ENCODE measurements at places on chromosomes 6 and 20.

GRCh38 chr6:104860221-104860620 is 502 bp upstream of the HACE1 start:
- no peak for DNase-seq

GRCh38 chr6:21271428-21272155 is 322.0 kb upstream of the SOX4 start:
- DNase-seq = no peak

DNA sequence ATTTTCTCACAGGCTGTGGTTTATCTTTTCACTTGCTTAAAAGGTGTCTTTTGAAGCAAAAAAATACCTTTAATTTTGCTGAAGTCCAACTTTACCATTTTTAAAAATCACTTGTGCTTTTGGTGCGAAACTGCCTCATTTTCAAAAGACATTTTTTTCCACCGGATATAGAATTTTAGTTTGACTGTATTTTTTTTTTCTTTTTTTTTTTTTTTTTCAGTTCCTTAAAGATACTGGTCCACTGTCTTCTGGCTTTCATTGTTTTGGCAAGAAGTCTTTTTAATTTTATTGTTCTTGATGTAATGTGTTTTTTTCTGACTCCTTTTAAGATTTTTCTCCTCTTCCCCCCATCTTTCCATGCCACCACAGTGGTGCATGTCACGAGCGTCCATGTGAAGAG is 198.2 kb downstream of the ARID1B start:
- no peak for DNase-seq

DNA sequence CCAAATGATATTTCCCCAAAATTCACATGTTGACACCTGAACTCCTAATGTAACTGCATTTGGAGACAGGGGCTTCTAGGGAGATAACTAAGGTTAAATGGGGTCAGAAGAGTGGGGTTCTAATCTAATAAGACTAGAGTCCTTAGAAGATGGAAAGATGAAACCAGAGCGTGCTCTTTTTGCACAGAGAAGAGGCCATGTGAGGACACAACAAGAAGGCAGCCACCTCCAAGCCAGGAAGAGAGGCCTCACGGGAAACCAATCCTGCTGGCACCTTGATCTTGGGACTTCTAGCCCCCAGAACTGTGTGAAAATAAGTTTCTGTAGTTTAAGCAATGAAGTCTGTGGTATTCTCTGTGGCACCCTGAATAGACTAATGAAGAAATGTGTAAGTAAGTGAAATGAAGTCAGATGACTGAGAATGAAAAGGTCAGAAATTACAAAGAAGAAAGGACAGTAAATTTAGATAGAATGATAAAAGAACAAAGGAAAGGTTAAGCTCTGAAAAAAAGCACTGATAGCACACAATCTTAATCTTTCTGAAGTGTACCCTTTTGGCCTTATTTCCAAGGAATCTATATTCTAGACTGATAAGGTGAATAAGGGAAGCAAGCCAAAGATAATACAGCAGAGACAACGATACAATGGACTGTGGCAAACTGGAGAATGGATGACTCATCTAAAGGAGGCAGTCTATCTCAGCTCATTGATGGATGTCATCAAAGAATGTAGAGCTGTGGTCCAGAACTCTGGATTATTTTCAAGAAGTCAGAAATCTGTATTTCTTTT is 110.4 kb downstream of the MYB start:
- DNase-seq = no peak

GRCh38 chr6:163572612-163573011 is 158.1 kb downstream of the QKI start:
- DNase-seq = no peak

DNA sequence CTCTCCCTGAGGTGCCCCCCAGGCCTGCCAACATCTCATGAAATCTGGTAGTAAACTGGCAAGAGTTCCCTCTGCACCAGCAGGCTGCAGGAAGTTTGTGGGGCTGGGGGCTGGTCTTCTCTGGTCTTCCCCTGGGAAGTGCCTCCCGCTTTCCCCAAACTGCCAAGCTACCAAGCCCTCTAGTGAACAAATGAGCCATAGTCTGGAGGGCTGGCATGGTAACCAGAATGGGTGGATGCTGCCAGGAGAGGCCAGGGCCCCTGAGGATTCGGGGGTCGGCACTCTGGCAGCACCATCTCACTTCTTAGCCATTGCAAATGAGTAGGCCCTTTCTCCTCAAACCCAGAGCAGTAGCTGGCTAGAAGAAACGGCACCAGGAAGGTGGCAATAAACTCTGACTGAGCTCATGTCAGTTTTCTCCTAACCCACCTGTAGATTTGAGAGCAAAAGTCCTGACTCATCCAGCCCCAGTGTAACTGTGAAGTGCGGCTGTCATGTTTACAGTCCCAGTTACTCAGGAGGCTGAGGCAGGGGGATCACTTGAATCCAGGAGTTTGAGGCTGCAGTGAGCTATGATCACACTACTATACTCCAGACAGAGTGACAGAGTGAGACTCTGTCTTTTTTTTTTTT is 35.9 kb downstream of the ZC3H12D start:
- no peak for DNase-seq

DNA sequence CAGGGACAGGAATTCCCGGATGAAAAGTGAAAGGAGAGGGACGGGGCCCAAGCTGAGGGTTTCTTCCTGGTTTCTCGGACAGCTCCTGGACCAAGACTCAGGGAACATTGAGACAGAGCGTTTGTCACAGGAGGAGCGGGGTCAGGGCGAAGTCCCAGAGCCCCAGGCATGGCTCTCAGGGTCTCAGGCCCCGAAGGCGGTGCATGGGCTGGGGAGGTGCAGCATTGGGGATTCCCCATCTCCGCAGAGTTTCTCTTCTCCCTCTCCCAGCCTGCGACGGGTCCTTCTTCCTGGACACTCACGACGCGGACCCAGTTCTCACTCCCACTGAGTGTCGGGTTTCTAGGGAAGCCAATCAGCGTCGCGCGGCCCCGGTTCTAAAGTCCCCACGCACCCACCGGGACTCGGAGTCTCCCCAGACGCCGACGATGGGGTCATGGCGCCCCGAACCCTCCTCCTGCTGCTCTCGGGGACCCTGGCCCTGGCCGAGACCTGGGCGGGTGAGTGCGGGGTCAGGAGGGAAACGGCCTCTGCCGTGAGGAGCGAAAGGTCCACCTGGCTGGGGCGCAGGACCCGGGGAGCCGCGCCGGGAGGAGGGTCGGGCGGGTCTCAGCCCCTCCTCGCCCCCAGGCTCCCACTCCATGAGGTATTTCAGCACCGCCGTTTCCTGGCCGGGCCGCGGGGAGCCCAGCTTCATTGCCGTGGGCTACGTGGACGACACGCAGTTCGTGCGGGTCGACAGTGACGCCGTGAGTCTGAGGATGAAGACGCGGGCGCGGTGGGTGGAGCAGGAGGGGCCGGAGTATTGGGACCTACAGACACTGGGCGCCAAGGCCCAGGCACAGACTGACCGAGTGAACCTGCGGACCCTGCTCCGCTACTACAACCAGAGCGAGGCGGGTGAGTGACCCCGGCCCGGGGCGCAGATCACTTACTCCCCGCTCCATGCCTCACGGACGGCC is 54.6 kb upstream of the POLR1H start:
- no peak for DNase-seq

GRCh38 chr6:21536280-21536766 is 57.2 kb upstream of the SOX4 start:
- no peak for DNase-seq

GRCh38 chr6:43367245-43367984 is 2.0 kb downstream of the ZNF318 start:
- no peak for DNase-seq

GRCh38 chr20:24616258-24617079 is 147.0 kb downstream of the SYNDIG1 start:
- no peak for DNase-seq

- no peak for DNase-seq
These were observed 191.1 kb downstream of the SAMD5 start for GRCh38 chr6:147699637-147700036.

- DNase-seq = no peak
These were observed 159.2 kb downstream of the ANKRD60 start for GRCh38 chr20:58069207-58069606.

- DNase-seq = no peak
These were observed 221.4 kb upstream of the RREB1 start for GRCh38 chr6:6886171-6886885.

DNA sequence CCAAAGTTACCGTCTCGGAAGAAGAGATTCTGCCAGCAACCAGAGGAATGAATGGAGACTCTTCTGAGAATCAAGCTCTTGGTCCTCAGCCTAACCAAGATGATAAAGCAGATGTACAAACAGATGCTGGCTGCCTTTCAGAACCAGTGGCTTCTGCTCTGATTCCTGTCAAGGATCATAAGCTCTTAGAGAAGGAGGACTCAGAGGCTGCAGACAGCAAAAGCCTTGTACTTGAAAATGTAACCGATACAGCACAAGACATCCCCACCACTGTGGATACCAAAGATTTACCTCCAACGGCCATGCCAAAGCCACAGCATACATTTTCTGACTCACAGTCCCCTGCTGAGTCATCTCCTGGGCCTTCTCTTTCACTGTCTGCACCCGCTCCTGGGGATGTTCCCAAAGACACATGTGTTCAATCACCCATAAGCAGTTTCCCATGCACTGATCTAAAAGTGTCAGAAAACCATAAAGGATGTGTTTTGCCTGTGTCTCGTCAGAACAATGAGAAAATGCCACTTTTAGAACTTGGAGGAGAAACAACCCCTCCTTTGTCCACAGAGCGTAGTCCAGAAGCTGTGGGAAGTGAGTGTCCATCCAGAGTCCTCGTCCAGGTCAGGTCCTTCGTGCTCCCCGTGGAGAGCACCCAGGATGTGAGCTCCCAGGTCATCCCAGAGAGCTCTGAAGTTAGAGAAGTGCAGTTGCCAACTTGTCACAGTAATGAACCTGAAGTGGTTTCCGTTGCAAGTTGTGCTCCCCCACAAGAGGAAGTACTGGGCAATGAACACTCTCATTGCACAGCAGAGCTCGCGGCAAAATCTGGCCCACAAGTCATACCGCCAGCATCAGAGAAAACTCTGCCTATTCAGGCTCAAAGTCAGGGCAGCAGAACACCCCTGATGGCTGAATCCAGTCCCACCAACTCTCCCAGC is 109.6 kb downstream of the RTN4IP1 start:
- peak; percentile 77 for DNase-seq

DNA sequence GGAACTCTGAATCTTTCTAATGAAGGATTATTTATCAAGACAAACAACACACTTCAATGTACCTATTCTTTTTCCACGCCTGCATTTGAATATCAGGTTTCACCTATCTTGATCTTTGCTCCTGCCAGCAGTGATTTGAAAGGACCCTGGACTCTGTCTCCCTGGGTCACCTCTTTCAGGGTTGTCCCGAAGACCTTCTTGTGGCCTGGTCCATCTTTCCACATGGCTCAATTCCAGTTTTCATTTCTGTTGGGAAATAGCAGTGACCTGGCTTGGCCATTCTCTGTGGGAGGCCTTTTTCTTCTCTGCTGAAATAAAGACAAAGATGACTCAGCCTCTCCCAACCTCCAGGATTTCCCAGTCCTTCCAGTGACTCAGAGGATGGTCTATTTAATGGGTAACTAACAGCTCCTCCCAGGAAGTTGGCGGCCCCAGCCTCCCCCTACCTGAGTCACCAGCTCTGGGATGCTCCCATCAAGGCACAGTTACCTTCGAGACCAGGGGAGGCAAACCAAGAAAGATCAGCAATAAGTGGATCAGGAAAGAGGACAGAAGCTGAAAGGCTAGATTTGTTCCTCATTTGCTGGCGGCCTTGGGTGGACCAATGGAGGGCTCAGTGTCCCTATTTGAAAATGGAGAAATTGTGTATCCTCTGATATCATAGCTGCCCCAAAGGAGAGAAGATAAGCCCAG is 120.2 kb upstream of the RNF24 start:
- no peak for DNase-seq

GRCh38 chr6:118397671-118398465 is 150.2 kb upstream of the PLN start:
- DNase-seq = no peak

- no peak for DNase-seq
These were observed 48.9 kb upstream of the BHLHE23 start for GRCh38 chr20:63055575-63056235.

- no peak for DNase-seq
These were observed 737.2 kb upstream of the GJE1 start for GRCh38 chr6:141395443-141396008.

- no peak for DNase-seq
These were observed 119.6 kb upstream of the RNF24 start for GRCh38 chr20:4134861-4135379.

DNA sequence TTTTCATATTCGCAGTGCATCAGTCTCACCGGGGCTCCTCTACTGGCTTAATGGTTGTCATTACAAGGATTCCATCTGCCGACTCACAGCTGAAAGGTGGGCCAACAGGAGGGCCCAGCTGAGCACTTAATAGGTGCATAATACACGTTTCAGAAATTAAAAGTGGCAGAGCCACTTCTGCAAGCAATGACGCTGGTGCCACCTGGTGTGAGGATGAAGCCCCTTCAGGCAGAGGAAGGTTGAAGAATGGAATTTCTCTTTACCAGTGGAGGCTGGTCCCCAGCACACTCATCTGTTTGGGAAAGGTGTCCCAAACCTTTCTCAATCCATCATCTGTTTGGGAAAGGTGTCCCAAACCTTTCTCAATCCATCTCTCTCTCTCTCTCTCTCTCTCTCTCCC is 8.2 kb upstream of the STMND1 start:
- DNase-seq = no peak

DNA sequence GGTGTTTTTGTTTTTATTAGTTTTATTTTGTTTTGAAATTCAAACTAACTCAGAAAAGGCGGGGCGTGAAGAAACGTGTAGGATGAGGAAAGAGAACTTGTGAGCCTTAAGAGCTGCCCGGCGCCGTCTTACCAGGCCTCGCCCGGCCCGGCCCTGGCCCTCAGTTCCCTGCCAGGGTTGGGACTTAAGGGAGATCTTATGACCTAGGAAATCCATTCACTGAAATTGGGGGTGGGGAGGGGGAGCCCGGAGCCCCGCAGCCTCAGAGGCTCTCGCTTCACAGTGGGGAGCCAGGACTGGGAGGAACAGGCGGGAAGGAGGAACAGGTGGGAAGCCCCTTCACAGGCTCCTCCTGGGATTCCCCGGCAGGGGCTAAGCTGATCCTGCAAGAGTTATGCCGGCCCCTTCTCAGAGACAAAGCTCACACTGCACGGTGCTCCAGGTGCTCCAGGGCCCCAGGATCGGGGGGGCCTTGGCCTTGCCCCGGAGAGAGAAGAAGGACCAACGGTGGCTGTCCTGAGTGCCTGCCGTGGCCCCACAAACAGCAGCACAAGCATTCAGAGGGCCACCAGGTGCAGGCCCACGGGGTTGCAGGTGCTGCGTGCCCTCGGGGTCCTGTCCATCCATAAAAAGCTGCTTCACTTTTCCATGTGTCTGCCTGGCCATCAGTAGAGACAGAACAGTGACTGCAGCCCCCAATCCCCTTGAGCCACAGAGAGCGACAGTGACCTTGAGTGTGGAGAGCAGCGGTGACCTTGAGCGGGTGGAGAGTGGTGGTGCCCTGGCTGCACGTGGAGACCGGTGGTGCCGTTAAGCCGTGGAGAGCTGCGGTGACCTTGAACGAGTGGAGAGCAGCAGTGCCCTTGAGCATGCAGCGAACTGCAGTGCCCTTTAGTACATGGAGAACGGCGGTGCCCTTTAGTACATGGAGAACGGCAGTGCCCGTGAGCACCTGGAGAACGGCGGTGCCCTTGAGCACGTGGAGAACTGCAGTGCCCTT is 152.7 kb downstream of the DLL1 start:
- DNase-seq = no peak

- DNase-seq = no peak
These were observed 1.4 kb downstream of the CLIC1 start for GRCh38 chr6:31734821-31735406.

- DNase-seq = no peak
These were observed 140.9 kb downstream of the GRIK2 start for GRCh38 chr6:101534386-101534785.
